ENCODE measurements at places on chromosomes 3 and 15.

DNA sequence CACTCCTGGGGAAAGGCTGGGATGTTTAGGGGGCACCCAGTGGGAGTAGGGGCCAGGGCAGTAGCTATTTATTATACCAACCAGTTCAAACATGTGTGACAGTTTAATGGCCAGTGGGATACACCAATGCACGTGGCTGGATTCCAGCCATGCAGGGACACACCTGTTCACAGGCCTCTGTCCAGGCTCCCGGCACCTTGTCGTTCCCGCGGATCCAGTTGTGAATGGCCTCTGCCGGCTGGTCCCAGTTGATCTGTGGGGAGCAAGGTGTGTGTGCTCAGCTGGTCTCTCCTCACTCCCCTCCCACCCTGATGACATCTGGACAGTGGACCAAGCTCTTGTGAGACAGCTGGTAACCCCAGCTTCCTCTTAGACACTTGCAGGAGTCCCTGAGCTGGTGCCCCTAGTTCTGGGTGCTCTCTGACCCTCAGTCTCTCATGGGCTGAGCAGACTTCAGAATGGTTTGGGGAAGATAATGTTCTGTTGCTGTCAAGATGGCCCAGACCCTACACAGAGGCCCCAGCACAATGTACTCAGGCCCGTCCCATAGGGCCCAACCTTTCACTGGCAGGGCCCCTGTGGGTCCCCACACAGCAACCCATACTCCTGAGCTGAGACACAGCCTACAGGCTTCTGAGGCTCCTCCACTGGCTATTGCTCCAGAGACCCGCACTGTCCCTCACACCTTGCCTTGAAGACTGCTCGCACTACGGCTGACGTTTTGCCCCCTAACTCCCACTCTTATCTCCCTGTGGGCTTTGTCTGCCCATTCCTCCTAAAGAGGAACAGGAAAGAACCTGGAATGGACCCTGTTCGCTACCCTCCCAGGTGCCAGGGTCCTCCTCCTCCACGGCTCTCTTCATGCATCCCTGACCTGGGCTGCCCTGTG, 25.8 kb downstream of the ALDH1L1 start:
- no peak for DNase-seq

DNA sequence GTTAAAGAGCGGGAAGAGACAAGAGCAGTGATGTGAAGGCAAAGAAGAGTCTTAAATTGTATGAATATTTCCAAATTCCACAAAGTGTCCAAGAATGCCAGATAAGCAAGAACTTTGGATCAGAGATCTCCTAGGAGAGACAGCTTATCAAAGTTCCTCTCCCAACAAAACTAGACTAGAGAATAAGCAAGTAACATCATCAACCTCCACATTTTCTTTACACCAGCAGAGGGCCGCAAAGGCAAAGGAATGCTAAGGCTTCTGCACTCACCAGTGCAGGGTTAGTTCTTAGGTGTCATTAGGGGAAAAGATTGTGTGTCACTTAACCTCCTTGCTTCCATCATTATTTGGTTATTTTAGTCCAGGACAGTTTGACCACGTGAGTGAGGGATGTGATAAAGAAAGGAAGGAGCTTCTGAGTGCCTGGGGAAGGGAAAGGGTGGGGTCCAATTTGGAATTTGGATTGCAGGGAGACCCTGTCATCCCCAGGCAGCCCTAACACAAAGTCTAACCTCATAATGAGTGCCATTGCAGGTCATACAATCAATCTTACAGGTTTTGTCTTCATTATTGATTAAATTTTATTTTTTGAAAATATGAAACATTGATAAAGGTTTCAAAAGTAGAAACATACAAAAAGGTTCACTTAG, 7.5 kb upstream of the CMTM6 start:
- DNase-seq = peak; percentile 61

- DNase-seq = peak; percentile 3
These were observed 97.1 kb downstream of the MEX3B start for GRCh38 chr15:81948751-81949150.

DNA sequence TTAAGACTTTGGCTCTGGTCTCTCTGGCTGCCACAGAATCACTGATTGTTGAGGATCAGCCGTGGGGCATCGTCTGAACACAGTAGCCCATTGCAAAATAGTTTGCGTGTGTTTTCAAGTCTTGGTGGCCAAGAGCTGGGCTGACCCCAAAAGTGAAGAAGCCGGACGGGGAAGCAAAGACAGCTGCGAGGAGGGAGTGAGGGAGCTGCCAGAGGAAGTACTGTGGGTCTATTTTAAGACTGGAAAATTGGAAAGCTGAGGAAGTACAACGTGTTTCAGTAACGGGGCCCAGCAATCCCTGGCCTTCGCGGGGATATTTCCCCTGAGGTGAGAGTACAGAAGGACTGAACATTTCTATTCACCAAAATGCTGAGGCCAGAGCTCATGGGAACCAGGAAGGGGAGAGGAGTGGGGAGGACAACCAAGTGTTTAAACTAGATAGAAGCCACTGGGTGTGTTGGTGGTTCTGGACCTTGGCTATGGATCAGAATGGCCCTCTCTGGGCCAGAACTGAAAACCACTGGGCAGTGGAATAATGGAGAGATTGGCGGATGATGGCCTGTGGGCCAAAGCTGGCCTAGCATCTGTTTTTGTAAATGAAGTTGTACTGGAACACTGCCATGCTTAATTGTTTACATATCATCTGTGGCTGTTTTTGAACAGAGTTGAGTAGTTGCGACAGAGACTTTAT, 34.1 kb upstream of the LIMD1 start:
- no peak for DNase-seq

GRCh38 chr3:59212128-59212779, 162.4 kb upstream of the CFAP20DC start:
- no peak for DNase-seq

DNA sequence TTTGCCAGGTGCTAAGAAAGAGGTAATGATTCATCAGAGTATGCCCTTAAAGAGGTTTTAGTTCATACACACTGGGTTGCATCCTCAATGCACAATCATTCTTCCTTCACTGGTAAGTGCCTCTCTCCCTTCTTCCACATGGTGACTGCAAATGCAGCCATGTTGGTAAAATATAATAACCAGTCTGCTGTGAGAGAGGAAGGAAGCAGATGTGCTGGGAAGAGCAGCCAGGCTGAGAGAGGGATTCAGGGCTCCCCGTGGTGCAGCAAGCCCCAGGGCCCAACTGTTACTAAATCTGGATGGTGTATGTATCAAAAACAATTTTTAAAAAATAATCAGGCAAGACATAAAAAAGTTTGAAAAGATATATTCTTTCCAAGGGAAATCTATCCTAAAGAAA, 498.1 kb downstream of the MAGI1 start:
- DNase-seq = no peak

DNA sequence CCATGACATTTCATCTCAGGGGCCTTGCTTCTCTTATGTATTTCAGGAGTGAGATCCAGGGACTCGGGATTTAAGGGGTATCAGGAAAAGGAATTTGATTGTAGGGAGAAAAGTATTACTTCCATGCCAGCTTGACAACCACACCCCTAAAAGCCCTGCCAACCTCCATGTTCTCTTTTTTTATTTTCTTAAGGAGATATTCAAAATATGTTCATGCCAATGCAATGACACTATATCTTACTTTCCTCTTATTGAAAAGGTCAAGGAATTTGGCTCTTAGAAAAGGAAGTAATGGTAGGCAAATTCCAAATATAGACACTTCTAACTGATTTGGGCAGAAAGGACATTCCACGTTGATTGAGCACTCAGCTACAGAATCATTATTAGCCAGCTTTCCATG, 407.5 kb upstream of the NECTIN3 start:
- no peak for DNase-seq

DNA sequence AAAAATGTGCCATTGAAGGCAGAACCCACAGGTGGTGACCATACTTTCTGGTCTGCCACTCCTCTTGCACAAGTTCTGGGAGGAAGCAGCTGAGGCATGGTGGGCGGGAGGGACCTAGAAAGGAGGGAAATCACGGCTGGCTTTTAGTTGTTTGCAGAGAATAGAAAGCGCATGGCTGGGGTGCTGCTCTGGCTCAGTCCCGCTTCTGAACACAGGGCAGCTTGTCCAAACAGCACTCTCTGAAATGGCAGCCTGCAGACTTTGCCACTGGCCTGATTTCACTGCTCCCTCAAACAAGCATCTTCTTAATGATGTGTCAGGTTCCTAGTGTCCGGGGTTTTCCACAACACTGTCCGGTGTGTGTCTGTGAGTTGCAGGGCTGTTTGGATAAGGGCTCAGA, 76.7 kb downstream of the AAGAB start:
- DNase-seq = no peak

- DNase-seq = no peak
These were observed 19.8 kb upstream of the NUDT16 start for GRCh38 chr3:131361464-131362421.

- no peak for DNase-seq
These were observed 984 bp upstream of the DUT start for GRCh38 chr15:48330105-48330785.

DNA sequence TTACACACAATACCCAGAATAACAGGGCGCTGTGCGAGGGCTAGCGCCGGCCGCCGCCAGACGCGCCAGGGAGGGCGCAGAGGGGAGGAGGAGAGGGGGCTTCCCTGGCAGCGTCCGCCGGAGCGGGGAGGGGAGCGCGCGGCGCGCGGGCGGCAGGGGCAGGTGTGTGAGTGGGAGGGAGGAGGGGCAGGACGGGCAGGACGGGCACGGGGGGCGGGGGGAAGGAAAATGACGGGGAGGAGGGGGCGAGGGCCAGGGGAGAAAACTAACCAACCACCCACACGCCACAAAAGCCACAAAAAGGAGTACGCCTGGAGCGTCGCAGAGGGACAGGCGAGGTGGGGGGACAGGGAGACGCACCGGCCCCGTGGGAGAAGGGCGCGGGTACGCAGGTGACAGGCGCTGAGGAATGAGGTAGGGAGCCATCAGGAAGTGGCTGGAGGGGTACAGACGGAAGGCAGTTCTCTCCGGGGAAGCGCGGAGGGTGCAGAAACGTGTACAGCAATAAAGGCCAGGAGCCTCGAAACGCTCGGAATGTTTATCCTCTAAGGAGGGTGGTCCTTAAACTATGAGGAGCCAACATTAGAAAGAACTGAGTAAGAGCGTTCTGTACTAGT, 610 bp upstream of the SATB1 start:
- DNase-seq = peak; percentile 71

GRCh38 chr15:92316586-92317295, 76.9 kb upstream of the ST8SIA2 start:
- DNase-seq = no peak

GRCh38 chr3:136960838-136961836, 3.4 kb downstream of the IL20RB start:
- no peak for DNase-seq

GRCh38 chr3:56937580-56937979, 122.9 kb upstream of the SPATA12 start:
- DNase-seq = no peak

- no peak for DNase-seq
These were observed 4.1 kb downstream of the CCDC191 start for GRCh38 chr3:114052216-114052615.

GRCh38 chr3:196981657-196982056, 13.0 kb upstream of the PIGZ start:
- DNase-seq = no peak
